ENCODE measurements at places on chromosomes 6 and 20.

GRCh38 chr6:82216549-82216948 lies 31.0 kb downstream of the IBTK start:
- DNase-seq, result no peak

DNA sequence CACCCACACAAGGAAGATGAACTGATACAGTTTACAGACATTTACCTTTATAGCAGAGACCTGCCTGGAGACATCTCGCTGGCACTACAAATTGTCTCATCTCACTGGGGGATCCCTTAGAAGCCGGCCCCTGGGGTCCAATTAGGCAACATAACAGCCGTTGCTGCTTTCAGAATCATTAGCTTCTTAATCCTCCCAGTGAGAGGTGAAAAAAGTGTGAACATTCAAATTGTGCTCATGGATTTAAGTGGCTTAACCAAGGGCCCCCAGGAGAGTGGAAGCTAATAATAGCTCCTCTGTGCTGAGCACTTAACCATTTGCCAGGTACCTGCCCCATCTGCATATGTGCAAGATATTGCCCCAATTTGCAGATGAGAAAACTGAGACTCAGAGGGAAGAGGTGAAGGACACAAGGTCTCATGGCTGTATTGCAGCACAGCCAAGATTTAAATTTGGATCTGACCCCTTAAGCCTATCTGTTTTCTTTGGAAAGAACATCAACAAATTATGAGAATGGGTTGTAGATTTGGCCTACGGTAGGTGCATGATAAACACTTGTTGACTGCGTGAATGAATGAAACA lies 101.0 kb downstream of the EYA2 start:
- no peak for DNase-seq

- DNase-seq, result no peak
Measured at GRCh38 chr6:50202766-50203165, 153.0 kb upstream of the DEFB112 start.

- no peak for DNase-seq
Measured at GRCh38 chr6:32659856-32660595, 6.4 kb downstream of the HLA-DQB1 start.

GRCh38 chr6:108869876-108870275 lies 21.7 kb downstream of the ARMC2 start:
- DNase-seq, result peak; percentile 47

DNA sequence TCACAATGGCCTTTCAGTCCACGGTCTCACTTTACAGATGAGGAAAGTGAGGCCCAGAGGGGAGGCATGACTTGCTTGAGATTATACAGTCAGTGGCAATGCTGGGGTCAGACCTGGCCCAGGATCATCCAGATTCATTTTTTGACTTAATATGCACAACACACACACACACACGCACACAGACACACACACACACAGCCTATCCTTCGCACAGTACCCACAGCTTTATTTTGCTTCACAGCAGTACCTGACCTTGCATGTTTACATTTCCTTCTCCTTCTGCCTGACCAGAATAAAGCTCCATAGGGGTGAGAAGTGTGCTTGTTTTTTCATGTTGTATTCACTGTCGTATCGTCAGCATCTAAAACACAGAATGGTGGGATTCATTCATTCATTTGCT lies 79.8 kb downstream of the VEGFA start:
- no peak for DNase-seq

DNA sequence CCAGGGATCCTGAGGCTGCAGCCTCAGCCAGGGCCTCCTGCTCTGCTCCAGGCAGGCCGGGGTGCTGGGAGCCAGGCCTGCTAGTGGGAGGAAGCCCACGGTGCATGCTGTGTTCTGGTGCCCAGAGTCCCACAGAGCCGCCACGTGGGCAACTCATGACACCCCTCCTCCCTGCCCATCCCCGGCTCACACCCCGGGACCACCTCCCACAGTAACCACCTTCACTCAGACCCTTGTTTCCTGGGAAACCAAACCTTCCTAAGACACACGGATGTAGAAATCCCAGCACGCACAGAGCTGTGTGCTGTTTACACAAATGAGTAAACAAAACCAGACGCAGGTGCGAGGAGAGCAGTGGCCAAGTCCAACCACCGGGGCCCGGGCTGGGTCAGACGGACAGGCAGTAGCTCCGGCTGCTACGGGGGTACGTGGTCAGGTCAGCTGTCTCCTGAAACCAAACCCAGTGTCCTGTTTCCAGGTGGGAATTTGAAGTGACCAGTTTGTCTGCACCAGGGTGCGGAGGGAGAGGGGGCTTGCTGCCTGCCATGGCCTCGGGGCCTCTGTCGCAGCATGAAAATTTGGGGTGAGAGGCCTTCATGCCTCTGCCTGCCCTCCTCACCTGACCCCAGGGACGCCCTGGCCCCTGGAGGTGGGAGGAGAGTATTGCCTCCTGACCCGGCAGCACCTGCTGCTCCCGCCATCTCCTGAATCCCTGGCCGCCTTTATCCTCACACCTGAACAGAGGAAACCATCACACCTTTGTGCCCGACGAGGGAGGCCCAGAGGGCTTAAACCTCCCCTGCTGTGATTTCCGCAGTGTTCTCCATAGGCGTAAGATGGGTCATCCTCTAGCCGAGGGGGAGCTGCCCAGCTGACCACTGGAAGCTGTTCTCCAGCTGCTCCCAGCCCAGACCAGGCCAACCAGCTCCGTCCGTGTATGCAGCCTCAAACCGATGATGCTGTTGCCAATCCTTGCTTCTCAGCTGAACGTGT lies 52.0 kb upstream of the SMOC2 start:
- no peak for DNase-seq

DNA sequence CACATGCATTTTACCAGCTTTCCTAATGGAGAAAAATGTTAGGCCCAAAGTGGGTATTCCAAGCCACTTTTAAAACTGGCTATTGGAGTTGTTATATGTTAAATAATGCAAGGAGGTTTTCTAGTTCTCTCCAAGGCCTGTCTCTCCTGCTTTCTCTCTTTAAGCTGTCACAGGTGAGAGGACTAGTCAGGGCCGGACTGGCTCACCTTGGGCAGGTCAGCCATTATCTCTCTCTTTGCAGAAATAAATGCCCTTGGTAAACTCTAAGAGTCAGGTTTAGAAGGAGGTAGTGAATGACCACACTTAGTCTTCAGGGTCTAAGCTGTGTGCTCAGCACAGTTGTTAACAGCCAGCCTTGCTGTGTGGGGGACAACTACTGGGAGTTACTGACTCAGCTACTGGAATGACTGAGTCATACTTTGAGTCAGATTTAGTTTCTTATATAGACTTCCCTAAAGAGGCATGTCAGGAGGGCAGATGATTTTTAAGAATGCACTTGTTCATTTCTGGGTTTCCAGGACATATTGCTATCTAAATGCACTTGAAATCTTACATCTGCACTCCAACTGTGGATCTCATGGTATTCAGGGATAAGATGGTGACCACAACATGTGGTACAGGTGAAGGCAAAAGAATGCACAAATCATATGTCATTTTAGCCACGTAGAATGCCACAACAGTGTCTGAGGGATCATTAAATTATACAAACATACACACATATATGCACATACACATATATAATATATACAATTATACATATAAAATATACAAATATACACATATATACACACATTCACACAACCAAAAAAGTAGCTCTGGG lies 719.4 kb downstream of the EPM2A start:
- DNase-seq, result no peak

GRCh38 chr20:51456511-51457509 lies 85.7 kb downstream of the NFATC2 start:
- peak; percentile 92 for DNase-seq

- DNase-seq, result no peak
Measured at GRCh38 chr6:166084951-166085350, 82.7 kb downstream of the TBXT start.

GRCh38 chr20:4916971-4917881 lies 84.1 kb downstream of the SLC23A2 start:
- DNase-seq, result no peak

DNA sequence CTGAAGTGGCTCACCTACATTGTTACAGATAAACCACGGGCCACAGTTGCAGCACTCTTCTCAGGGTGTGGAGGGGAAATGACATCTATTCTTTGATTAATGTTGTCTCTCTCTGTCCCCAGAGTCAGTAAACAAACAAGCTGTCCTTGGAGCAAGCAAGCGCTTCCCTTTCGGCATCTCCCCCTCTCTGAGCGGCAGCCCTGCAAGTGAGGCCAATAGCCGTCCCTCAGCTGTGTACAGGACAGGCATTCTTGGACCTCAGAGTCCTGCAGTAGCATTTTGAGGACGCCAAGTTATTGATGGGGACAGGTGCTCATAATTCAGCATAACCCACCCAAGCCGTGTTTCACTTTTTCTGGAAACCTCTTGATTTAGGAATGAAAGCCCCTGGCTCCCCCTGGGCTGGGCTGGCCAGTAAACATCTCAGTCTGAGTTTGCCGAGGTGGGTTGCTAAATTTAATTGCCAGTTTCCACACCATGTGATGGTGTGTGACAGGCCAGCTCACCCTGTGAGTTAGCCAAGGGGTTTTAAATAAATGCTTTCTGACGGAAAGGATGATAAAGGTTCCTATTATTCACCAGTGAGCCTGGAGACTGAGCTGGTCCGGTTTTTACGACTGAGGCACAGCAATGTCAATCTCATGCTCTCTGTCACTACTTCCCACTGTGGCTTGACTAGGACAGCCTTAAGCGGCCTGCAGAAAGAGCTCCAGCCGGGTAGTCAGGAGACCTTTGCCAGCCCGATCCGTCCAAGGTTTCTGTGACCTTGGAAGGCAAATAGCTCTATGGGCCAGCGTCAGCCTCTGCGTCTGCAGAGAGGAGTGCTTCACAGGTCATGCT lies 214.8 kb upstream of the RREB1 start:
- no peak for DNase-seq

- no peak for DNase-seq
Measured at GRCh38 chr6:154466971-154467679, 43.4 kb downstream of the CNKSR3 start.
